ENCODE measurements at places on chromosomes 12 and 14.

GRCh38 chr14:38873941-38874612 lies 229.0 kb downstream of the SEC23A start:
- no peak for DNase-seq

- no peak for DNase-seq
These were observed 20.4 kb downstream of the EIF2B2 start for GRCh38 chr14:75023108-75023507.

DNA sequence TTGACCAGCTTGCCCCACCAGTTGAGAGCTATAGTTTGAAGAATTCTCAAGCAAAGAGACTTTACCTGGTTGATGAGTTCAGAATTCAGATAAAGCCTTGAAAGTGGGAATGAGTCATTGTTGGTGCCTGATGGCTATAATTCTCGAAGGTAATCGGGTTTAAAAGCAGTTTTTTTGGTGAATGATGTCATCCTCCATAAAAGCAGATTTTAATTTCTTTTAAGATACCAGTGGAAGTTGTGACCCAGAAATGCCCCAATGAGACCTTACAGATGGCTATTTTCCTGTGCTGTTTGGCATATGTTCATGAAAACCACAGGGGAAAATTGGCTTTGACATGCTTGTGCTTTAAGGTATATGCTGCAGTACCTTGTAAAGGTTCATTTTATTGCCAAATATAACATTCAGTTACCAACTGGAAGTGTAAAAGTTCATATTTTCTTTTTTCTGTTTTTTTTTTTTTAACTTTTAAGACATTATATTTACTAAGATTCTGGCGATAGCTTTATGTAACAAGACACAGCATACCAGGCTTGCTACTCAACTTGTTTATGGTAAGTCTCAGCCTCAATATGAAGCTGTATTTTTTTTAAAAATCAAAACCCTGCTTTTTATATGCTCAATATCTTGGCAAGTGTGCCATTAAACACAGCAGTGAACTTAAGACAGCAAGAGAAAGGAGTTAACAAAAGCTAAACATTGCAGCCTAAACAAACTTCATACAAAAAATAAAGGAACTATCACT lies 119.3 kb downstream of the LMNTD1 start:
- no peak for DNase-seq

DNA sequence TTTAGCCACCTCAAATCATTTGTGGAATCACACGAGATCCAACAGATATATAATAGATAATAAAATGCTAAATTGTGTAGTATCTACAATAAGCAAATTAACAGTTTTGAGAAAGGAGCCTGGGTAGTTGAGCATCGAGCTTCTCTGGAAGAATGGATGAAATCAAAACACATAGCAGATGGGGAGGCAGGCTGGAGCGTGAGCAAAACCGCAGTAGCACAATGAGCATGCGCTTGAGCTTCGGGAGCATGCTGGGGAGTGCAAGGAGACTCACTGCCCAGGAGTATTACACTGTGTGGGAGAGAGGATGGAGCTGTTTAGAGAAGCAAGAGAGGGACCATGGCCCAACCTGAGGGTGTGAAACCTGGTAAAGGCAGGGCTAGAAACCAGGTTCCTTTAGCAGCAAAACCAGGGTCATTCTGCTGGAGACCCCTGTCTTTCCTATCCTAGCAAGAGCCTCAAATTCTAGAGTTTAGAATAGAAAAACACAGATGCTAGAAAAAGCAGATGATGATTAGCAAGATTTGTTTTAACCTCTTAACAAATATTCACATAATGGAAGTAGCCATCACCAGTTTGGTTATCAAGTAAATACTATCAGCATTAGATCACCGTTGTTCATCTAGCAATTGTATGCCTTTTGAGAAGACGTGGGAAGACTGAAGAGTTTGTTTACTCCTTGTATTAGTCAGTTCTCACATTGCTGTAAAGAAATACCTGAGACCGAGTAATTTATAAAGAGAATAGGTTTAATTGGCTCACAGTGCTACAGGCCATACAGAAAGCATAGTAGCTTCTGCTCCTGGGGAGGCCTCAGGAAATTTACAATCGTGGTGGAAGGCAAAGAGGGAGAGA lies 484.8 kb downstream of the EGLN3 start:
- no peak for DNase-seq

DNA sequence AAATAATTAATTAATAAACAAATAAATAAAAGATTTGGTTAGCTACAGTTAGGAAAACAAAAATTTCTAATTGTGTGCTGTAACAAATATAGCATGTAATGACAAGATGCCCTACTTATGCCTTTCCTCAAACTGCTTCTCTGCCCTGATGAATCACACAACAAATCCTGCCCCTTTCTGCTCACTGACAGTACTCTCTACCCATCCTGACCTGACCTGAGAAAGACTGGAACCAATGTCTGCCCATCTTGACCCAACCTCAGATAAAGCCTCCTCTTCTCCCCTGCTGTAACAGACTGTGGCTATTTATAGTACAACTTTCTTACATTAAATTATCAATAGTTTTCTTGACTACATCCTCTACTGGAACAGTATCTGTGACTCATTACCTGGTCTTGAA lies 43.7 kb downstream of the PPP1R13B start:
- DNase-seq: no peak

GRCh38 chr12:52873513-52873831 lies 24.7 kb upstream of the KRT78 start:
- no peak for DNase-seq

DNA sequence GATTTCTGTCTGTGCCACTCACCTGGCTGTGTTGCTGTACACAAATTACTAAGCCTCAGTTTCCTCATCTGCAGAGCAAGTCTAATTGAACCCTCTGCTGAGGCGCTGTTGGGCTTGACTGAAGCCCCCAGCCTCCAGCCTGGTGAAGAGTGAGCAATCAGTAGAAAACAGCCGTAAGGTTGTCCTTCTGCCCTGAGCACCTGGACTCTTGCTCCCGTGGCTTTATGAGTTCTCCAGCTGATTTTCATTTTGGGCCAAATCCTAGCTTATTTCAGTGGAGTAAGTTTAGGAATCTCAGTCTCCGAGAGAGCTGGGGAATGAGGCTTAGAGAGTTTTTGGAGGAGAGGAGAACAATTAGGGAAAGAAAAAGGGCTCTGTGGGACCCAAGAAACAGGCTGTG lies 133.9 kb upstream of the EVL start:
- DNase-seq: no peak

DNA sequence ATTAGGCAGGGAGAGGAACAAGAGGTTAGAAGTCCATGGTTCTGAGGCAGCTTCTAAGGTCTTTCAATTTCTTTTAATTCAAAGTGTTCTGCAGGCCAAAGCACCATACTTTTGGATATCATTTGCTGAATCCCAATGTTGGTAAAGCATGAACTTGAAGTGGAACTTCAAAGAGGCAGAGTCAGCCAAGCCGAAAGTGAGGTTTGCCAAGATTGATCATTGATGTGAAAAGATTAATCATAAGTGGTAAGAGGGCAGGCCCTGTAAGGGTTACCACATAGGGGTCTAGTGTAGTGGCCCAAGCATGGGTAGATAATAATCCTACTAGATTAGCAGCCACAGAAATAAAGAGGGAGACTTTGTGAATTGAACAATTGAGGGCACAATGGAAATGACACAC lies 191.7 kb upstream of the DIO2 start:
- DNase-seq: no peak

DNA sequence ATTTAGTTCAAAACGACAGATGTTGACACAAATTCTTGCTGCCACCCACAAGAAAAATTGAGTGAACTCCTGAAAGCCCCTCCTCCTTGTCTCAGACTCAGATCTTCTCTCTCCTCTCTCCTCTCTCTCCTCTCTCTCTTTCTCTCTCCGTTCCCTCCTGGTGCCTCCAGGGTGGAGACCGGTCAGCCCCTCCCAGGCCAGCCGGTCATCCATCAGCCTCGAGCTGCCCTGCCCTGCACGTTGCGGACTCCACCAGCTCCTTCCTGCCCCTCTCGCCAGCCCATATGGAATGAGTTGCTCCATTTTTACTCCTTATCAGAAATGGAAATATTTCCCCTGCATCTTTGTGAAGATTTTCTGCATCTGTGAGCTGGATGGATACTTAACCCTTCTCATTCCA lies 103.8 kb downstream of the TBX5 start:
- DNase-seq: no peak

GRCh38 chr14:104396682-104397470 lies 182.7 kb upstream of the C14orf180 start:
- no peak for DNase-seq

GRCh38 chr12:93954166-93955112 lies 193.9 kb upstream of the PLXNC1 start:
- DNase-seq: no peak

DNA sequence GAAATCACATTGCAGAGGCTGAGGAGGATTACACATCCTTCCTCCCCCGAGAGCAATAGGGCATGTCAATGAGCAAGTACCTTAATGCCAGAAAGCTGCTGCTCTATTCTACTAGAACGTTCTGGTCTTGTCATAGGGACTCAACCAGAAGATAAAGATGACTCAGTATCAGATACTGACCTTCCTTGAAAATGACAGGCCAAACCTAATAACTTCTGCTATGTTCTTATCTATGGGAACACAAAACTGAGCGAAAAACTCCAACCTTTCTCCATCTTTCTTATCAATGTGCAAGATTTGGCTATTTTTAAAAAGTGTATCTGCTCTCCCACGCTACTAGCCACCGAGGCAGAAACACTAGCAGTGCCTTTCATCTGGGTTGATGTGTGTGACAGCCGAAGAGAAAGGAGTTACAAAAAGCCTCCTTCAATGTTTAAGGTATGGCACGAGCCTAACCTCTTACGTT lies 5.5 kb downstream of the CCDC92 start:
- no peak for DNase-seq

- no peak for DNase-seq
These were observed 13.1 kb upstream of the CHD4 start for GRCh38 chr12:6620137-6620884.

DNA sequence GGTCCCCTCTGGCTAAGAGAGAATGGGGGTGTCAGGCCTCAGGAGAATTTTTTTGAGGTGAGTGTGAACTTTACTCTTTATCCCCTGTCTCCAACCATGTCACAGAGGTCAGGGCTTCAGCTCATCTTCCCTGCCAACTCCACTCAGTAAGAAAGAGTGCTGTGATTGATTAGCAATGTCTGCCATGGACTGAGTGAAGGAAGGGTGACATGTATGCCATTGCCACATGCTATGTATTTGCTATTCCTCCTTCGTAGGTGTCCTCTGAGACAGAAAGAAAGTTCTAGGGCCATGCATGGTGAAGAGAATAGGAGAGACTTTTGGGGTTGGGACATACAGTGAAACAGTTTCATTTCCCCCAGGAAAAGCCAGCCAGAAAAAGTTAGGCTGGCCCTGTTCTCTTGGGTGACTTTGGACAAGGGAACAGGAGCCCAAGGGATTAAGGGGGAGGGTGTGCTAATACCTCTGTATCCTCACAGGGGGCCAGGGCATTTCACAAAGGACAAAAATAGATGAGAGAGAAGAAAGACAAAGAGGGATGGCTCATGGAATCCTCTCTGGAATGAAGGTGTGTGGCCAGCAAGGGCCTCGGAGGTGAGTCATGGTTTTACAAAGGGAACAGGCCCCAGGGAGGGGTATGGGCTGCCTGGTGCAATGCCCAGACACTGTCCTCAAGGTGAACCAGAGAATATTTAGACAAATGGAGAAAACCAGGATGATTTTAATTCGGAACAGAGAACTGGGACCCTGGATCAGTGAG lies 13.9 kb upstream of the MYL2 start:
- DNase-seq: no peak

DNA sequence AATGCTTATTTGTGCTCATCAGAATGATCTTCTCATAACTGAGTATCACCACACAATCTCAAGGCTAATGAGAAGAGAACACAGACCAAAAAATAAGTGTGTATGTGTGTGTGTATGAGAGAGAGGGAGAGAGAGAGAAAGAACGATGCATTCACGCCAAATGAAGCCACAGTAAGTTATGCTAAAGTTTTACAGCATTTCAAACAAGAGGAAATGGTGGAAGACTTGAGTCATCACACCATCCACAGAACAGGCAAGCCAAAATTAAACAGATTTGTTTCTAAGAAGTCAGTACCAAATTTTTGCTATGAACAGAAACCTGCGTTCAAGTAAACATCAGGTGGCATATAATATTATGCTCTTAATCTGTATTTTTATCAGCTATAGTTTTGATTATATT lies 141.2 kb downstream of the MED13L start:
- no peak for DNase-seq

GRCh38 chr12:106736051-106736957 lies 38.2 kb upstream of the RIC8B start:
- no peak for DNase-seq

DNA sequence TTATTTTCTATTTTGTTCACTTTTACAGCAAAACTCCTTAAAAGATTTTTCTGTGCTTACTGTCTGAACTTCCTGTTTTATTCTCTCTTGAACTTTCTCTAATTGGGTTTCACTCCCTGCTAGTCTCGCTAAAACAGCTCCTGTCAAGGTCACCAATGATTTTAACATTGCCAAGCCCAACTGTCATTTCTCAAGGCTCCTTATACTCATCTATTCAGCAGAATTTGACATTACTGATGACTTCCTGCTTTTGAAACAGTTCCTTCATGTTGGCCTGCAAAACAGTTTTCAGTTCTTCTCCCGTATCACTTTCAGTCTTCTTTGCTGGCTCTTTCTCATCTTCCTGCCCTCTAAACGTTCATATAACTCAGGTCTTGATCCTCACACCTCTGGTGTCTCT lies 268.5 kb upstream of the USP15 start:
- no peak for DNase-seq

GRCh38 chr12:82029936-82030335 lies 270.8 kb upstream of the PPFIA2 start:
- no peak for DNase-seq

GRCh38 chr12:94415066-94415465 lies 44.6 kb downstream of the CEP83 start:
- no peak for DNase-seq

DNA sequence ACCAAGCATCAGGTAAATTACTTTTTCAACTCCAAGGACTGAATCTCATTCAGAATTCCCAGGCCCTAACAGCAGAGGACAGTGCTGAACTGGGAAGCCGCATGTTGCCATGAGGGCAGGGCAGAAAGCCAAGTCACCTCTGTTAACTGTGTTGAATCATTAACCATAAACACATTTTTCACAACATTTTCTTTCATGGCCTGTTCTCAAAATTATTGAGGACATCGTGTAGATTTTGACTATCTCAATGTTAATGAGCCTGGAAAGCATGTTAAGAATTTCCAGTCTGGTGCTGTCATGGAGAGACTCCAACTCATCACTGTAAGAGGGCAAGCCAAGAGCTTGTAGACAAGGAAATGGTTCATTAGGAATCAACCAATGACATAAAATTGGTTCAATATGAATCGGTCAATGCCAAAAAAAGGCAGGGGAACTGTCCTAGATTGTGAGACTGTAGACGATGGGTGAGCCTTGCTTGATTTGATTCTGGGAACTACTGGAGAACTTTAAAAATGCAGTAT lies 33.7 kb downstream of the CPM start:
- peak; percentile 10 for DNase-seq

GRCh38 chr14:53331921-53332320 lies 178.8 kb upstream of the DDHD1 start:
- no peak for DNase-seq
